ENCODE measurements at places on chromosomes 7 and 10.

DNA sequence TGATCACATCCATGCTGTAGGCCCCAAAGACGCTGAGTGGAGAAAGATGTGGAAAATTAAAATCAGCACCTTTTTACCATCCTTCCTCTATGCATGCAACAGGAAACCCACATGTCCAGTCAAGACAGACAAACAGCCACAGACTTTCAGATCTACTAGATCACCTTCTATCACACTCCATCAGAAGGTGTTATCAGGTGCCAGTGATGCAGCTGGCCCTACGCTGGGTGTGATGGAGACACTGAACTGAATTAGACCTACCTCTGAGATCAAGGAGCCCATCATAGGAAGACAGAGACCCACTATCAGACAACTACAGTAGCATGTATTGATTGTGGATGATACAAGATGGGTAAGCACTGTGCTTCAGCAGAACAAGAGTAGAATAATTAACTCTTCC, 15.5 kb downstream of the CYP3A4 start:
- no peak for DNase-seq

GRCh38 chr7:43148161-43148731, 35.8 kb downstream of the HECW1 start:
- no peak for DNase-seq

DNA sequence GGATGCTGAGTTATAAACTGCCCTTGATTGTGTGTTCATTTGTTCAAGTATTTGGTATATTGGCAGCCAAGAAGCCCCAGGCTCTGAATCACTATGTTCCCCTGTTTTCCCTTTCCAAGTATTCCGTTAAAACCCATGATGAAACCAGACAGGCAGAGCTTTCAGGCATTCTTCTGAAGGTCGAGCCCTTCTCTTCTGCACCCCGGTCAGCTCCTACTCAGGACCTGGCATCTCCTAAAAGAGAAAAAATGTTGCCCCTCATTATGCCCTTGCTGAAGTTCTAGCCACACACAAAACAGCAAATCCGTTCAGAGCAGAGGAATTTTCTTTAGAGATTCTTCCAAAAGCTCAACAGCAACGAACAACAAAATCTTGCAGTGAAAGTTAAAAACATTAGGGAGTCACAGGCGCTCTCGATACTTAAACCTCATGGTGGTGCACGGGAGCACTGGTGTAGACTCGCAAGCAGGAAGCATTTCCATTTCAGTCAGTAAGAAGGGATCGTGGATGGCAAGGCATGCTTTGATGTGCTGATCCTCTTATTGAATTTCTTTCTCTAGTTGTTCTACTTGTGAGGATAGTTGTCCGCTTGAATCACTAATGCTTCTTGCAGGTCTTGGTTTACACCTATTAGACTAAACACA, 264.9 kb downstream of the SKIDA1 start:
- no peak for DNase-seq

GRCh38 chr7:42142089-42142488, 94.9 kb downstream of the GLI3 start:
- no peak for DNase-seq

- DNase-seq, result no peak
These were observed 80.8 kb upstream of the MKX start for GRCh38 chr10:27826369-27826768.
